ENCODE measurements at places on chromosomes 5 and 9.

GRCh38 chr9:136940526-136941230, 3.9 kb downstream of the FBXW5 start:
- DNase-seq, result no peak

- DNase-seq, result no peak
Measured at GRCh38 chr5:178765753-178766300, 35.4 kb upstream of the ZNF354A start.

DNA sequence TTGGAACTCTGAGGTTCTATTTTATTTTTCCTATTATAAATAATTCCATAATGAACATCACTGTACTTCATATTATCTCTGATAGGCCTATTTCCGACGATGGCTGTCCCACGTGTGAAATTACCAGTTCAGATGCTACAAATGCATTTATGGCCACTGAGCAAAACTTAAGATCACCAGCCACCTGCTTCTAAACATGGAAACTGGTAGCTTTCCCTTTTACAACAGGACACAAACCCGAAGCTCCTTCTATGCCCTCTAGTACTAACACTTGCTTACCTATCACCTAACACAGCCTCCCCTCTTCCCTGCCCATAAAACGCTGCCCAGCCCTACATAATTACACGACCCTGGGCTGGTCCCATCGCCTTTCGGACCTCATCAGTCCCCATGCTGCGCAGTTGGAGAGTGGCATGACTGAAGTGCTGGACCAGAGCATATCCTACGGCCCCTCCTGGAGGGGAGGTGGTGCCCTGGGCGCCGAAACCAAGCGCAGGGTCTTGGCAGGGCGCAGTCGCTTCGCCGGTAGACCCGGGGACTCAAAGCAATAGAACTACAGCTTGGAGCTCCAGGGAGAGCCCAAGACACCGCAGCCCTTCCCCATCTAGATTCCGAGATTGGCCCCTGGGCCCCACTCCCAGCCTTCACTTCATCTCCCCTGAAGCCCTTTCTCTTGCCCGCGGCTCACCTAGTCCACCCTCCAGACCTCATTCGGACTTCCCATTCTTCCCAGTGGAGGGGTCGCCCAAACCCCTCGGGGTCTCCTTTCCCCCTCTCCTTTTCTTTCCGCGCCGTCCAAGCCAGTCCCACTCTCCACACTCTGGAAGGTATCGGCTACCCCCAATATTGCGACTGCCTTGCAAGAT, 1.0 kb upstream of the SAP30L start:
- DNase-seq, result no peak

DNA sequence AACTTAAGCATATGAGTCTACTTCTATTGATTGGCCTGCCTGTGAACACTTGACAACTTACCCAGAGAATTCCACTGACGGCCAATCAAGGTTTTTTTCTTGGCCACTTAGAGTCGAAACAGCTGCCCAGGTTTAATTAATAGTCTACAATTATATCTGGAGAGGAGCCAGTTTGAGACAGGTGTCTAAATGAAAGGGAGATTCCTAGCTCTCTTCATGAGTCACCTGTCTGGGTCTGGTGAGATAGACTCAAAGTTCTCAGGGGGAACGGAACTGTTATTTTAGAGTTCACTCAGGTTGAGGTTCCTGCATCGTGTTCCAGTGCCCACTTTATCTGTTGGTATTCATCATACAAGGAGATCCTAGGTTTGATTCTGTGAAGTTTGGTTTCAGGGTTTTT, 111.0 kb downstream of the CD180 start:
- DNase-seq, result no peak

GRCh38 chr5:123997462-123998215, 485.7 kb downstream of the CSNK1G3 start:
- DNase-seq, result no peak

DNA sequence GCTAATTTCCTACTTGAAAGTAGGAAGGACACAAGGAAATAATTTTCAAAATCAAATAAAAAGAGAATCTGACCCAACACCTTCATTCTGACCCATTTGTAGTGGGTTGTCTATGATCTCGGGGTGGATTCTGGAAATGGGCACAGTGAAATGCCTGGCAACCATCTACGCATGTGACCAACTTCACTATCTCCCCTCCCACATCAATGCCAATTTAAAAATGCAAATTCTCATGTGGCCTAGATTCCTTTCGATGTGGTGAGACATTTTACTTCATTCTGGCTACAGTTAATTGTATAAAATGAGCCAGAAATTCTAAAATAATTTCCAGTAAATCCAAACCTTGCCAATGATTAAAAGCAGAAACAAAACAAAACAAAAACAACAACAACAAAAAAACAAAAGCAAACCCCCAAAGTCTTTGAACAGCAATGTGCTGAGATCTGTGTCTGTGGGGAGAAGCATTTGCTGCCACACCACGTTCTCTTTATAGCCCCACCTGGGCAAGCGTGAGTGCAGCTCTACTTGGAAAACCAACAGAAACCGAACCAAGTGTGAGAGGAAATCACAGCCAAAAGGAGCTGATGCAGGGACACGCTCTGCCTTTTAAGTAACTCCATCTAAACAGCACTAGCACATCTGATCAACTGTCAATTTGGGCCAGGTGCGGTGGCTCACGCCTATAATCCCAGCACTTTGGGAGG, 59.0 kb downstream of the USP20 start:
- DNase-seq, result peak; percentile 98

DNA sequence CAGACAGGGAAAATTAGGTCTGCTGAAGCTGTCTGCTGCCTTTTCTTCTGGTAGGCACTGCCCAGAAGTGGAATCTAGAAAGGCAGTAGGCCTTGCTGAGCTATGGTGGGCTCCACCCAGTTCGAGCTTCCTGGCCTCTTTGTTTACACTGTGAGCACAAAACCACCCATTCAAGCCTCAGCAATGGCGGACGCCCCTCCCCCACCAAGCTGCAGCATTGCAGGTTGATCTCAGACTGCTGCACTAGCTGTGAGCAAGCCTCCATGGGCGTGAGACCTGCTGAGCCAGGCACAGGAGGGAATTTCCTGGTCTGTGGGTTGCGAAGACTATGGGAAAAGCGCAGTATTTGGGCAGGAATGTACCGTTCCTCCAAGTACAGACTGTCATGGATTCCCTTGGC, 18.5 kb downstream of the AGTPBP1 start:
- peak; percentile 57 for DNase-seq

DNA sequence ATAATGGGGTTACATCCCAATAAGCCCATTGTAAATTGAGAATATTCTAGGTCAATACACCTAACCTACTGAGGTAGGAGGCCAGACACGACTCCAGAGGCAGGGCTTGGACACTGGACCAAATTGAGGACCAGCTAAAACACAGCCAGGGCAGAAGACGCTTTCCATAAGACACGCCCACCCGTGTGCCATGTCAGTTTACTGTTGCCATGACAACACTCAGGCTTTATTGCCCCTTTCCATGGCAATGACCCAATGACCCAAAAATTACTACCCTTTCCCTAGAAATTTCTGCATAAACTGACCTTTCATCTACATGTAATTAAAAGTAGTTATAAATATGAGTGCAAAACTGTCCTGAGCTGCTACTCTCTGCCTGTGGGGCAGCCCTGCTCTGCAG, 31.5 kb downstream of the SLC22A4 start:
- no peak for DNase-seq

DNA sequence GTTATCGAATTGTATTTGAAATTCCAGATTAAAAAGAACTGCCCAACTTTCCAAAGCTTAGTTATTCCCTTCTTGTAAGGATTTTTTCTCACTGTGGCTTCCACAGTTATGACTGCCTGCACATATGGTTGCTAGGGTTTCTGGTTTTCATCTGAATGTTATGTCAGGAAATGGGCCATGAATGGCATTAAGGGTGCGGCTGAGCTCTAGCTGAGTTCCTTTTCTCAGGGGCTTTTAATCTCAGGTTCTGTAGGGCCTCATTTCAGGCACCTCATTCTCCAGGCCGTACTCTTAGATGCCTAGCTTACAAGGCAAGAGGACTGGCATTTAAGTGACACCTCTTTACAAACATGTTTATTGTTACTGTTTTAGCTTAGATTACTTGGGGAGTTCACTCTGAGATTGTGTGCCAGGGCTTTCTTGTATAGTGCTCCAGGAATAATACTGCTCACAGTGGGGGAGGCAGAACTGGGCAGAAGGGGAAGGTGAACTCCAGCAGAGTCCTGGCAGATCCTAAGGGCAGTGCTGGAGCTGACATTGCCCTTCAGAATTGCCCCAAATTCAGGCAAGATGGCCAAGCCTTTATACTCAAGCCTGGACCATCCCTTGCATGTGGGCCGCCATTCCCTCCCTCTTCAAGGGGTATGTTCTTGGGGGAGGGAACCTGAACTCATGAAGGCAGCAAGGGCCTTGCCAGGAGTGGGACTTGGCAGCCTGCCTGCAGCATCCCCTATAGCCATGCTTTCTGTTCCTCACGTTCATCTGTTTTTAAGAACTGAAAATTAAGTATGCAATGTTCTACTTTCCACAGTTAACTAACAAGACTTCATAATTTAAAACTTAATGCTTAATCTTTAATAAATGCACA, 111.5 kb downstream of the KDM4C start:
- DNase-seq, result no peak

- peak; percentile 79 for DNase-seq
Measured at GRCh38 chr9:75962013-75962661, 71.7 kb downstream of the PCSK5 start.

Measured in Jurkat, Clone E6-1 (cell line).